Right renal pelvis (tissue), 4 donors: ENCODE measurements at places on chromosomes 5 and 9. TPM values are rescaled to one million over a fixed set of nuclear protein-coding genes. Genes with fewer than 3 reads are reported as not detected.

DNA sequence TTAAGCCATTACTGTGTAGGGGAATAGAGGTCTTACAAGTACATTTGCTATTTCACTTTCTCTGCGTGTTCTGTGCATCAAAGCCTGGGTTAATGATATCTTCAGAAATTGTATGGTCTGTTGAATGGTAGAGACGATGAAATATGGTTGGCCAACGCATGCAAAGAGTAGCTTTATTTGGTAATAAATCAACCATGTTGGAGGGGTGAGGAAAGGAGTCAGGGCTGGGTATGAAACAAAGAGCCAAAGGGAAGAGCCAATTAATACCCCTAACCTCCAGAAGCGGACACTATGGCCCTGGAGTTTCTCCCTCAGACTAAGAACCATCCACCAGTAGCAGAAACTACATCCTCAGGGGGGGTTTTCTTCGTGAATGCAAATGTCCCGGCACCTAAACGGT is 1974.0 kb upstream of the WWC1 start:
- no peak for DNase-seq

- no peak for DNase-seq
These were observed 100.4 kb downstream of the NFIB start for GRCh38 chr9:14213504-14213903.

GRCh38 chr9:116039312-116039711 is 114.3 kb upstream of the PAPPA start:
- DNase-seq: no peak

CCDC192 gene
- 1.1 TPM for polyA plus RNA-seq

SOX30 gene
- 0.48 TPM for polyA plus RNA-seq
